Effector memory CD8-positive, alpha-beta T cell (primary cell): ENCODE measurements at places on chromosomes 12 and 14.

- no peaks in the 10 kb centered on the region for H3K4me1 ChIP-seq
- DNase-seq = no peak
- H3K36me3 ChIP-seq = peaks cover 3% of the 10 kb centered on the region
- H3K27ac ChIP-seq = no peak overlapping the region
Measured at GRCh38 chr14:72736308-72736707, 157.6 kb downstream of the DPF3 start.

DNA sequence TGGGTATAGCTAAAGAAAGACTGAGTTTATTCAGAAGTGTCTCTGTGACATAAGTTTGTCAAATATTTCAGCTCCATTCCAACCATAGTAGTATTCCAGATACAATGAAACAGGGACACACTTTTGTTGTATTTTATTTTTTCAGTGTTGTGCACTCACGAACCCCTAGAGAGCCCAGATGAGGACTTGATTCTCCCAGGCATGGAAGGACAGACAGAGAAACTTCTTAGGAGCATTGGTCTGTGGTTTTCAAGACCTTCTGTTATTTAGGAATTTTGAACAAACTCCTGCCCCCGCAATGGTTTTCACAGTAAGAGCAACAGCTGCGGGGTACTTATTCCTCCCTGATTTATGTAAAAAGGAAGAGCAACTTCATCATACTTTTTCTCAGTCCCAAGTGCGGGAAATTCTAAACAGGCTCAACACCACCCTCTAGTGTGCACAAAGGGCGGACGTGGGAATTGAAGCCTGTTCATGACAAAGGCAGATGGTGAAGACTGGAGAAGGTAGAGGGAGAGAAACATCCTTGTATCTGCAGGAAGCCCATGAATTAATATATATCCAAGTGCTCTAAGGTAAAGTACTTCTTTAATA lies 147.6 kb downstream of the PAH start:
- DNase-seq = no peak
- H3K36me3 ChIP-seq = no peaks in the 10 kb centered on the region
- H3K4me3 ChIP-seq = no peak overlapping the region
- no peaks in the 10 kb centered on the region for H3K4me1 ChIP-seq
- no peak overlapping the region for H3K27ac ChIP-seq

GRCh38 chr12:63826006-63826585 lies 18.4 kb upstream of the SRGAP1 start:
- H3K27ac ChIP-seq = no peak overlapping the region
- peaks cover 33% of the 10 kb centered on the region for H3K27me3 ChIP-seq
- no peak for DNase-seq
- no peak overlapping the region for H3K4me3 ChIP-seq
- H3K36me3 ChIP-seq = no peaks in the 10 kb centered on the region

GRCh38 chr12:80581783-80582182 lies 125.7 kb upstream of the MYF6 start:
- DNase-seq = no peak
- no peaks in the 10 kb centered on the region for H3K36me3 ChIP-seq
- H3K27me3 ChIP-seq = no peaks in the 10 kb centered on the region
- no peak overlapping the region for H3K27ac ChIP-seq

DNA sequence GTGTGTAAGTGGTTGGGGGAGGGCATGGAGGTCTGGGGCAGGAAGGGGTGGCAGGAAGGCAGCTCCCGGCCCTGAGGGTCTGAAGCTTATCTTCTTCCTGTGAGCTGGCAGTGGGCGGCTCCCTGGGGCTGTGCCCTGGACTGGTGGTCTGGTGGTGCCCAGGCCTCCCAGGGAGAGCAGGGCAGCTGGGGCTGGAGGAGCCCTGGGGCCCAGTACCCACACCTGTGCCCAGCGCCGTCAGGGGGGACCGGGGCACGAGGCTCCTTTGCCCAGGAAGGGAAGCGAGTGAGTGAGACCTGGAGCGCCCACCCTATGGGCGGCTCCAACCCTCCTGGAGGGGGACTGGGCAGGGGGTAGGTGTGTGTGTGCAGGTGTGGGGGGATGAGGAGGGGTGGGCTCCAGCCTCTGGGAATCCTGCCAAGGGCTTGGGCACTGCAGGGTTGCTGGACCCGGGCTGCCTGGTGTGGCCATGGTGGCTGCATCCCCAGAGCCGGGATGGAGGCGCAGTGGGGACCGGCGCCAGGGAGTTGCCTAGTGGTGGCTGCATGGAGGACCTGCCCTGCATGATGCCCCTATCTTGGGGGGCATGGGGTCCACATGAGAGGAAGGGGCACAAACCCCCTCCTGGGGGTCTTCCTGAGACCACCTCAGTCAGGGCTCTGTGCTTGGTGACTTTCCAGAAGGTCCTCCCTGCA lies 353.6 kb downstream of the TMEM121 start:
- peaks cover 30% of the 10 kb centered on the region for H3K27me3 ChIP-seq
- no peak overlapping the region for H3K27ac ChIP-seq
- H3K4me3 ChIP-seq = no peak overlapping the region

DNA sequence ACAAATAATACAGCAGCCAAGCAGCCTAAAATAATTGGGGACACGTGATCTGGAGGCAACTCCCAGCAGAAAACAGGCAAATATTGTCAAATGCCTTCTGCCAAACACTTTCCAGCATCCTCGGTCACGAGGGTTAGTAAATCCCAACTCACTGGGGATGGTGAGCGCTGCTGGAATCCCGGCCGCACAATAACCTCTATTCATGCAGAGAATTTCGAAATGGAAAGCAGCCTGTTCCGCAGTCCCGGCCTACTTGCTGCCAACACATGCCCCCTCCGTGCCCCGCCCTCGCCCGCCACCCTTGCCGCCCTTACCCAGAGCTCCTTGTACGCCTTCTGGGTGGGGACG lies 62.2 kb downstream of the RFX4 start:
- no peak overlapping the region for H3K4me3 ChIP-seq
- H3K36me3 ChIP-seq = no peaks in the 10 kb centered on the region
- peaks cover 37% of the 10 kb centered on the region for H3K27me3 ChIP-seq
- DNase-seq = no peak

DNA sequence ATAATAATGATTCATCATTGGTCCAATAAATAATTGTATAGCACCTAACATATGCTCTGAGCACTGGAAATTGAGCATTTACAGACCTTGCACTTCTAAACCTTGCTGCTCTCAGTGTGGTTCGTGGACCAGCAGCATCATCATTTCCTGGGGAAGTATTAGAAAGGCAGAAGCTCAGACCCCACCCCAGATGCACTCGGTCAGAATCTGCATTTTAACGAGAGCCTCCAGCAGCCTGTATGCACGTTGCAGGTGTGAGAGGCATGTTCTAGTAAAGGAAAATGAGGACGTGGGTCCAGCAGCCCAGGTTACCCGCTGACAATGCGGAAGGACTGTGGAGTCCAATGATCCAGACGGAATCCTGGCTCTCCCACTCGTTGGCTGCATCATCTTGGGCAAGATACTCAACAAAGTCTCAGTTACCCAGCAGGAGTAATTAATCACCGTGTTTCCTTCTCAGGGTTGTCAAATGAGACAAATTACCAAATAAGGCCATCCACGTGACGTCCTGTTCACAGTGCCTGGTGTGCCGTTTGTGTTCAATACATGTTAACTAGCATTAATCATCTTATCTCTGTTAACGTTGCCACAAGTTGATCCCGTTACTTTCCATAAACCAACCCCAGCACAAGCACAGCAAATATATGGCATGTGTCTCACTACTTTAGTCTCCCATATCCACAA lies 49.2 kb upstream of the CCND2 start:
- peaks cover 19% of the 10 kb centered on the region for H3K27me3 ChIP-seq
- no peak overlapping the region for H3K27ac ChIP-seq
- no peak overlapping the region for H3K4me3 ChIP-seq
- no peaks in the 10 kb centered on the region for H3K4me1 ChIP-seq
